ENCODE measurements at places on chromosomes 2 and 18.

- DNase-seq = no peak
These were observed 11.9 kb upstream of the NMUR1 start for GRCh38 chr2:231542136-231542535.

GRCh38 chr2:239275044-239275685 is 125.7 kb downstream of the HDAC4 start:
- peak; percentile 88 for DNase-seq

DNA sequence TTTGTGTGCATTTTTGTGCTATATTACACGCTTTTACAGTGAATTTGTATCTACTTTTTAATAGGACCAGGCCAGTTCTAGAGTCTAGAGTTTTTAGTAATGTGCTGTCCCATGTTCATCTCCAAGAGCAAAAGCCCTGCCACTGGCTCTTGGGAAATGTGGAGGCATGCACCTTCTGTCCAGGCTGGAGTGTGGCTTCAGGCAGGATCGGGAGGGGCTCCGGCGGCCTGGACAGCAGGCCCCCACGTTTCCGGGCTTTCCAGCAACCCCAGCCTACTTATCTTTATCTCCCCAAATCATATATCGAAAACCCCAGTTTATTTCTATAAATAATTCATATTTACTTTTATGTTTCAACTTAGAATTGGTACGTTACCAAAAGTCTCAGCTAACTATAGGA is 78.2 kb downstream of the SNTG2 start:
- no peak for DNase-seq

- DNase-seq = no peak
These were observed 17.9 kb upstream of the RMC1 start for GRCh38 chr18:23485386-23485785.

GRCh38 chr2:98507461-98507860 is 62.8 kb downstream of the INPP4A start:
- no peak for DNase-seq

DNA sequence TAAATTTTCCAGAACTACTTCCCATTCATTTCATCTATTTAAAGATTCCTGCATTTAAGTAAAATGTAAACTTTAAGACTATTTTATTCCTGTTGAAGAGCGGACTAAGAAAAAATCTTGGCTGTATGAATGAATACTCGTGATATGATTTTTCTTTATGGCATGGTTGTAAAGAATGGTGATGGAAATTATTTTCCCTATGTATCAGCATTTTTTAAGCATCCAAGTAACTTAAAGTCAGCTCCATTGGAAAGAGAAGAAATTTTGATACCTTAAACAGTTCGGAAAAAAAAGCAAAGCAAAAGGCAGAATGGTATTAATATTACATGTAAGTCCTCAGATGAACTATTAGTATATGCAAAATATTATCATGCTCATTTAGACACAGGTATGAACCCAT is 58.9 kb downstream of the VWC2L start:
- no peak for DNase-seq

GRCh38 chr2:41321351-41321750 is 726.5 kb upstream of the PKDCC start:
- no peak for DNase-seq

DNA sequence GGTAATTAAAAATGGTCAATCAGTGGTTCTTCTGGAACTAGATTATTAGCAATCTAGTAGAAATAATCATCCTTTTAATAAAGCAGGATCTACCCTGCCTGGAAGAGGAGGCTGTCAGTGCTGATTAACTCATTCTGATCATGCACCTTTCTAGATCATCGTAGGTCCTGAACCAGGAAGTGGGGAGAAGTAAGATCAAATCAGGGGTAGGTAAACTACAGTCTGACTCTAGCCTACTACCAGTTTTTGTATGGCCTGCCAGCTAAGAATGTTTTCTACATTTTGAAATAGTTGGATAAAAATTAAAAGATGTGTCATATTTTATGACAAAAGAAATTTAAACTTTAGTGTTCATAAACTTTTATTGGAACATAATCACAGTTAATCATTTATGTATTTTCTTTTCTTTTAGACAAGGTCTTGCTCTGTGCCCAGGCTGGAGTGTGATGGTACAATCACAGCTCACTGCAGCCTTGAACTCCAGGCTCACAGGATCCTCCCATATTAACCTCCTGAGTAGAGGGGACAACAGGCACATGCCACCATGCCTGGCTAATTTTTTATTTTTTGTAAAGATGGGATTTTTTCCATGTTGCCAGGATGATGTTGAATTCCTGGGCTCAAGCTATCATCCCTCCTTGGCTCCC is 36.1 kb downstream of the C18orf54 start:
- DNase-seq = no peak

DNA sequence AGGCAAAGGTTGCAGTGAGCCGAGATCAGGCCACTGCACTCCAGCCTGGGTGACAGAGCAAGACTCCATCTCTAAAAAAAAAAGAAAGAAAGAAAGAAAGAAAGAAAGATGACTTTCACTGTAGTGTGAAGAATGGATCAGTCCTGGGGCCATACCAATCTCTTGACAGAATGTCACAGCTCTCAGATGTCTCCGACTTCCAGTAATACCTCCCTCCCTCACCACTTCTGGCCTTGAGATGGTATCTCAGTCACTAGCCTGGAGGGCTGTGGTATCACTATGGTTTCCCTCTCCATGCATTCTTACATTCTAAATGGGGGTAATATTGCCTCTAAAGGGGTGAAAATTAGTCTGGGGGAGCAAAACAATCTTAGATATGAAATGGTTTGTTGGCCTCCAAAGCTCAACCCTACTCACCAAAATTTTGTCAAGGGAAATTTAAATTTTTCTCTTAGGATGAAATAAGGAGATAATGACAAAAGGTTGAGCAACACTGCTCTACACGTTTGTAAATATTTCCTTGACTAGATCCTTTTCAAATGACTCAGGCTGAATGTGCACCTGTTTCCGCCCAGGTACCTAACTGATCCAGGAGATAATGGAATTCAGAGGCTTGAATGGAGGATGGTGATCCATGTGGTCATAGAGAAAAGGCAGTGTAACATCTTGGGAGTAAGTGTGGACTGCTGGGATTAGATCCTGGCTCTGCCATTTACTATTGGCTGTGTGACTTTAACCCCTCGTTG is 19.9 kb upstream of the SPRED2 start:
- no peak for DNase-seq

GRCh38 chr2:203673933-203674332 is 32.5 kb upstream of the CD28 start:
- peak; percentile 11 for DNase-seq

GRCh38 chr18:79507546-79508480 is 112.1 kb downstream of the NFATC1 start:
- no peak for DNase-seq

GRCh38 chr2:8138923-8139667 is 542.8 kb upstream of the ID2 start:
- DNase-seq = no peak

- DNase-seq = no peak
These were observed 521.0 kb upstream of the NRP2 start for GRCh38 chr2:205161156-205161839.

DNA sequence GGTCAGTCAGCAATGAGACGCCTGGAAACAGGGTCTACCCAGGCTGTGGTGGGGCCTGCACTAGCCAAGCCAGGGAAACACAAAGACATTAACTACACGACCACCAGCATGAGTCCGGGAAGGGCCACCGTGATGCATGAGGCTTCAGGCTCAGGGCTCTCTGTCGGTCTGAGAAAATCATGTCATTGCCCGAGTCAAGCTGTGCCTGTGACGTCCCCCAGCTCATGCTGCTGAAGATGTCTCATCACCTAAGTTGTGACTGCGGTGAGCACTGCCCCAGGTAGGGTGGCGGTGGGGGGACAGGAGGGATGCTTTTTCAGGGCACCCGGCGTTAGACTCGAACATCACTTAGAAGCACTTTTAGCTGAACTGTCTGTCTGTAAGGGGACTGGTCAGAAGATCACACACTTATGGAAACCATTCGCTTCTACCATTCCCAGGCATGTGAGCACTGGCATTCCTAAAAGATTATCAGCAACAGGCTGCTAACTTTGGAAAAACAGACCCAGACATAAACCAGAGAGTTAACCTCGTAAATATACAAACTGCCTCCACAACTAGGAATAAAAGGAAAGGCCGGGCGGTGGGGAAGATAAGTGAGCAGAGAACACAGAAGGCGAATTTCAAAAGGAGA is 234.5 kb downstream of the HDAC4 start:
- DNase-seq = no peak

DNA sequence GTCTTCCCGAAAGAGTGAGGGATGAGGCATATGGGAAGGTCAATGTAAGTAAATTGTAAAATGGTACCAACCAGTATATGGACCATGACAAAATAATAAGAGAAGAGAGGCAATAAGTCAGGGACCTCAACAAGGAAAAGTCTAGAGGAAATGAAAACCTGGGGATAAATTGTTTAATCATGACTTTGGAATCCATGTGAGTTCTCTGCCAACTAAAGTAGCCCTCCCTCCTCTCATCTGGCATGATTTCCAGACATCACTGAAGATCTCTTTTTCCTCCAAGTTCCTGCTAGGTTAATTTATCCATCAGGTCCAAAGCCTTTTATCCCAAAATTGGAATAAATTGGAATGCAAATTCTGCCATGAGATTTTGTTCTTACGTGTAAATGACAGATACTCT is 417.9 kb downstream of the NRXN1 start:
- no peak for DNase-seq

- DNase-seq = no peak
These were observed 1.3 kb upstream of the AKAIN1 start for GRCh38 chr18:5198311-5198710.
